Mesothelial cell of epicardium (in vitro differentiated cells): ENCODE measurements at places on chromosomes 5 and 9. TPM values are rescaled to one million over a fixed set of nuclear protein-coding genes. Genes with fewer than 3 reads are reported as not detected.

Gene SLC4A9
- total RNA-seq, result 1.8 to 2.5 TPM (median 2.2 TPM) in 3 replicates

Gene PIGO
- 28.4 to 31.2 TPM (median 28.9 TPM) in 3 replicates for total RNA-seq

Gene NUTM2F
- total RNA-seq, result 0.27 to 0.38 TPM (median 0.31 TPM) in 3 replicates

Gene FGF1
- total RNA-seq, result 0.07 TPM in 1 of 3 replicates, not detected in the others

Gene CYSRT1
- 1.5 to 1.9 TPM (median 1.7 TPM) in 3 replicates for total RNA-seq

Gene ZNF658
- total RNA-seq, result 6.0 to 7.0 TPM (median 6.4 TPM) in 3 replicates

Gene C9orf72
- 22.0 to 22.9 TPM (median 22.0 TPM) in 3 replicates for total RNA-seq

Gene GAS1
- total RNA-seq, result 47.8 to 50.6 TPM (median 49.1 TPM) in 3 replicates

Gene PCDHB9
- total RNA-seq, result 14.5 to 16.0 TPM (median 15.1 TPM) in 3 replicates

Gene TAF1L
- 0.05 TPM in 1 of 3 replicates, not detected in the others for total RNA-seq

Gene ZNF169
- 9.6 to 10.5 TPM (median 9.8 TPM) in 3 replicates for total RNA-seq

Gene PCDHB3
- total RNA-seq, result 19.2 to 21.6 TPM (median 19.8 TPM) in 3 replicates

Gene PROB1
- 1.4 to 1.6 TPM (median 1.5 TPM) in 3 replicates for total RNA-seq

Gene PRRX2
- total RNA-seq, result 7.5 to 10.1 TPM (median 8.7 TPM) in 3 replicates

Gene PNPLA7
- total RNA-seq, result 5.3 to 5.7 TPM (median 5.6 TPM) in 3 replicates

Gene IRX2
- total RNA-seq, result 30.3 to 32.6 TPM (median 30.7 TPM) in 3 replicates

Gene GKAP1
- 7.6 to 9.6 TPM (median 8.6 TPM) in 3 replicates for total RNA-seq

Gene AQP3
- 0.93 to 1.5 TPM (median 1.3 TPM) in 3 replicates for total RNA-seq

Gene IL13
- total RNA-seq, result 0.33 to 0.78 TPM (median 0.50 TPM) in 3 replicates

Gene ANKRD34B
- 0.09 to 0.14 TPM in 2 of 3 replicates, not detected in the other for total RNA-seq

Gene BTNL8
- not detected in 3 replicates for total RNA-seq

Gene WDR5
- 42.3 to 43.5 TPM (median 42.5 TPM) in 3 replicates for total RNA-seq

Gene CCDC152
- not detected in 3 replicates for total RNA-seq

Gene SKP2
- total RNA-seq, result 91.5 to 94.3 TPM (median 93.8 TPM) in 3 replicates

Gene TMEM8B
- total RNA-seq, result 44.4 to 47.9 TPM (median 45.0 TPM) in 3 replicates

Gene C9
- total RNA-seq, result not detected in 3 replicates

Gene NR5A1
- total RNA-seq, result 0.25 TPM in 1 of 3 replicates, not detected in the others

Gene ZFP2
- total RNA-seq, result 3.8 to 4.3 TPM (median 4.0 TPM) in 3 replicates

Gene CTXN3
- not detected in 3 replicates for total RNA-seq

Gene NINJ1
- 33.7 to 35.6 TPM (median 34.7 TPM) in 3 replicates for total RNA-seq

Gene PCDHB6
- total RNA-seq, result 1.8 to 2.1 TPM (median 2.1 TPM) in 3 replicates

Gene MED10
- total RNA-seq, result 38.4 to 39.6 TPM (median 39.4 TPM) in 3 replicates

Gene SCGB3A2
- total RNA-seq, result 0.49 TPM in 1 of 3 replicates, not detected in the others

Gene CEP78
- total RNA-seq, result 39.3 to 40.9 TPM (median 39.7 TPM) in 3 replicates

Gene SELENOP
- 84.5 to 95.8 TPM (median 86.9 TPM) in 3 replicates for total RNA-seq

Gene ADRB2
- 0.42 to 0.52 TPM (median 0.51 TPM) in 3 replicates for total RNA-seq

Gene WDR31
- total RNA-seq, result 4.1 to 4.5 TPM (median 4.2 TPM) in 3 replicates

Gene STKLD1
- 6.6 to 7.5 TPM (median 6.7 TPM) in 3 replicates for total RNA-seq

Gene CDX1
- total RNA-seq, result 0.51 to 1.1 TPM (median 0.68 TPM) in 3 replicates

Gene GPR150
- not detected in 3 replicates for total RNA-seq

Gene AQP7
- total RNA-seq, result 0.44 to 1.7 TPM (median 1.3 TPM) in 3 replicates

Gene BAAT
- total RNA-seq, result 0.07 TPM in 2 of 3 replicates, not detected in the other

Gene NRG2
- total RNA-seq, result 2.0 to 2.8 TPM (median 2.0 TPM) in 3 replicates

Gene UBAP2
- total RNA-seq, result 51.5 to 56.4 TPM (median 52.2 TPM) in 3 replicates

Gene OMD
- total RNA-seq, result not detected in 3 replicates

Gene IGIP
- total RNA-seq, result 2.6 to 3.2 TPM (median 2.8 TPM) in 3 replicates

Gene RAB14
- total RNA-seq, result 54.9 to 61.5 TPM (median 58.3 TPM) in 3 replicates

Gene FBXW5
- 58.9 to 62.3 TPM (median 59.8 TPM) in 3 replicates for total RNA-seq

Gene GHR
- total RNA-seq, result 7.9 to 9.9 TPM (median 9.7 TPM) in 3 replicates

Gene MFAP3
- 41.5 to 42.2 TPM (median 41.5 TPM) in 3 replicates for total RNA-seq

Gene SHOC1
- not detected in 3 replicates for total RNA-seq

Gene SLC36A3
- not detected in 3 replicates for total RNA-seq
